ENCODE measurements at places on chromosomes 3 and 15.

- DNase-seq: no peak
Measured at GRCh38 chr3:45498532-45498931, 96.0 kb upstream of the LIMD1 start.

GRCh38 chr3:128083980-128084674 is 31.9 kb downstream of the SEC61A1 start:
- DNase-seq: no peak

DNA sequence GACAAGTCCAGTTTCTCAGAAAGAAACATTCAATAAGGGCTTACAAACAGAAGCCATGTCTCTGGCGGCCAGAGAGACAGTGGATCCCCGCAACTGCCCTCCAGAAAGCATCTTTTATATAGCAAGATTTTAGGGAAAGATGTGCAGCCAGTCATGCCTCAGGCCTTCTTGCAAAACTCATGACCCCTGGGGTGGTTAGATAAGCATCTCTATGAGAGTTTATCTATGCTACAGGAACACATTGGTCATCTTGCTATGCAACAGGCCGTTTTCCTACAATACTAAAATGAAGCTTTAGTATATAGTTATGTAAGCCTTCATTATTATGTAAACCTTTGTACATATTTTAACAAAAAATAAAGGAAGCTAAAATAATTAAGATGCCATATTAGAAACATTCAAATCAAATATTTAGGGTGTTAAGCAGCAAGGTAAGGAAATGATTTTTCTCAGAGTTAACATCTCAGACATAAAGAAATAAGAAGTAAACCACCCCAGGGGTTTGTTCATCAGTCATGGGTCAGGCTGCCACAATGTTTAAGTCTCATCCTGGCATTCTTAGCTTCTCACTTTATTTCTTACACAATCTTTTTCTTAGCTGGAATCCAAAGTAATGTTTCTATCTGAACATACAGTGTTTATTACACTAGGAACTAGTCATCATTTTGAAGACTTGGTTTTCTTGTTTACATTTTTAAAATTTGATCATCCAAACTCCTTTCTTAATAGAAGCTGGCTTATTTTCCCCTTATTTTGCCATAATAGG is 6.3 kb upstream of the FSIP1 start:
- no peak for DNase-seq

- no peak for DNase-seq
Measured at GRCh38 chr3:122745369-122746021, 48.1 kb downstream of the HSPBAP1 start.

Measured in skin of body (tissue), 3 donors.